ENCODE measurements at places on chromosomes 3 and 15.

GRCh38 chr3:69051756-69052471 is at the start of gene TMF1:
Gene TMF1, minus strand, starts transcription at chr3:69052333. Its CDS starts 247 bp downstream, at chr3:69052086.
- DNase-seq = peak; percentile 97

- no peak for DNase-seq
Observed at GRCh38 chr3:135503065-135503759, 462.3 kb upstream of the PPP2R3A start.

- DNase-seq = no peak
Observed at GRCh38 chr3:126338790-126339288, 18.4 kb downstream of the KLF15 start.

DNA sequence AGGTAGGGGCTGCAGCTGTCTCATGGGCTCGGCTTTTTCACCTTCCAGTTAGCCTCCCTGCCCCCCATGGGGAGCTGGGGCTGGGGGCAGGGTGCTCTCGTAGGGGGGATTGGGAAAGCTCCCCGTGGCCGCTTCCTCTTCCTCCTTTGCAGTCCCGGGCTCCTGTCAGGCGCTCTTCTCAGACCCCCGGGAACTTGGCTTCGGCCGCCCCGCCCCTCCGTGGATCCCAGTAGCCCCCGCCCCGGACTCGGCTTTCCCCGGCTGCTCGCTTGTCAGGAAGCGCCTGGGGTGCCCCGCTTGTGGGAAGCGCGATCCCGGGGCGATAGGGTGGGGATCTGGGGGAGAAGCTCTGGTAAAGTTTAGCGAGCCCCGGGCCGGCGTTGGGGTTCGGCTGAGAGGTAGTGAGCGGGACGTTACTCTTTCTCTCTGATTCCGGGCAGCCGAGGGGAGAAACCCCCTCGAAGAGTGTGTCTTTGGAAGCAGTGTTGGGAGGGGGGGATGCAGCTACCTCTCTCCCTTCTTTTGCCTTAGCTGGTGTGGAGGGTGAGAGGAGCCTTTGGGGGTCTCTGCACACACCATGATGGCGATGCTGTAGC is 611 bp downstream of the PIAS1 start:
- DNase-seq = peak; percentile 14

GRCh38 chr15:48516121-48516520 is 129.4 kb downstream of the FBN1 start:
- DNase-seq = no peak
